ENCODE measurements at places on chromosomes 6 and 20.

DNA sequence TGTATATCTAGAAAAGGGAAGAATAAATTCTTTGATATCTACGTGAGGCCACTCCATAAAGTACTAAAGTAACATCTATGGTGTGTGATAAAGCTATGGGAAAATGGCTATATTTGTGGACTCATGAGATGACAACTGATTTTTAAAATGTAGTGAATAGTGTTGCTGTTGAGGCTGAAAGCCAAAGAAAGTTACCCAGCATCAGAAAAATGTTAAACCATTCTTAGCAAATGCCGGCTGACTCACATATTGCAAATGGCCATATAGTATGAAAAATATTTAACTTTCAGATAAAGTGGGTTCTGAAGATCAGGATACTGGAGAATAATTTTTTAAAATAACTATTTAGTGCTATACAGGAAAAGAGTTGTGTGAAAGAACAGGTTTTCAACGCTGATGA is 129.9 kb upstream of the GRIK2 start:
- DNase-seq = no peak

GRCh38 chr6:32665661-32666060 is 796 bp downstream of the HLA-DQB1 start:
- no peak for DNase-seq

DNA sequence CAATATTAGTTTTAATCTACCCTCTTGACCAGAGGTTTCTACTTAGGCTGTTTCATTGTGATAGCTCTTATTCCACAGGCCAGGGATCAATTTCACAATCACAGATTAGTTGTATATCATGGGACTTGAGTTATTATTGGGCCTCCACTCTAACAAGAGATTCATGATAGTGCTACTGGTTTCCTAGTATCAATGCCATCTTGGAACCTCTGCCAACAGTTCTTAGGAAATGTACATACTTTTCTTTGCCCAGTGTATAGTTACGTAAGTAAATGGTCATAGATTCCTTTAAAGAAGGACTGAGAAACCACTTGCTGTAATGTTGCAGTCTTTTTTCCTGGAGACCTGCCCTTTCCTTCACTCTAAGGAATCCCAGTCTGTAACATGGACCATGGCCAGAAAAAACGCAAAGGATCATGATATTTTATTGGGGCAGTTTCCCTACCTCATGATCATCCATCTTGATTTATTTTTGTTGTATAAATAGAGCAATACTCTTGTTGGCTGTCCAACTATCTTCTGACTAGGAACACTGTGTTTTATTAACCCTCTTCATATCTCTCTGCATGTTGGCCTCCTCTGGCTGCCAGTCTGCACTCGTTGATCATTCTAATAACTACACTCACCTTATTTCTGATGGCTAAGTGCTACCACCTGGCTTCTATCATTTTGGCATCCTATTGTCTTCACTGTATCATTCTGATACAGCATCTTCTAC is 38.0 kb upstream of the VGLL2 start:
- DNase-seq = no peak

DNA sequence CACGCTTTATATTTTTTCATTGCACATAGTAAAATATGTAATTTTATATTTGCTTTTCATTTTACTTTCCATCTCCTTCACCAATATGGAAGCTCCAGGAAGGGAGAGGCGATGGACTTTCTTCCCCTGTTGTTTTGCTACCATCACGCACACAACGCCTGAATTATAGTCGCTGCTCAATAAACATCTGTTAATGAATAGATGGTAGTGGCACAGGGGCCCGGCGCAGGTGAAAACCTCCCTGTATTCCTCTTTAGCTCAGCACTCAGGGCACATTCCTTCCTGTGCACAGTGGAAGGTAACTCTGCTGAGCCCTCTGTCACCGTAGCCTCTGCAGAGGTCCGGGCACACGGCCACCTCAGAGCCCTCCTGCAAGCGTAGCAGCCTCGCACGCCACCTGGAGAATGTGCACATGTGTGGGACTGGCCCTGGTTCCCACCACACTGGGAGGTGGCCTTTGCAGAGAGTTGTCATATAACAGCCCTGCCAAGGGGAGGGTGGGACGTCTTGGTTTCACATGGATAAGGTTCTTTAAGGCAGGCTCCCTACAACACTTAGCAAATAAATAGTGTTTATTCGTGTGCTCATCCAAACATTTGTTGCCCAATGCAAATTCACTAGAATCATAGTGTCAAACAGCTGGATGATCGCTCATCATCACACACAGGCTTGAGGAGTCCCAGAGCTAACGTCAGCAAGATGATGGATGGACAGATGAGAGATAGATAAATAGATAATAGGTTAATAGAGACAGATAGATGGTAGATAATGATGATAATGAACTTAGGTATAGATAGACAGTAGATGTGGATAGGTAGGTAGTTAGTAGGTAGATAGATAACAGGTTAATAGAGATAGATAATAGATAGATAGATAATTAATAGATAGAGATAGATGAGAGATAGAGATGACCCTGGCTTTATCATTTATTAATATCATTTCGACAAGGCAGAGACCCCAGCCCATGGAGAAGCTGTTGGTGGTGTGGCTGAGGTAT is 32.3 kb upstream of the AFDN start:
- no peak for DNase-seq

- no peak for DNase-seq
Observed at GRCh38 chr6:33344701-33345697, 27.5 kb upstream of the ZBTB22 start.

DNA sequence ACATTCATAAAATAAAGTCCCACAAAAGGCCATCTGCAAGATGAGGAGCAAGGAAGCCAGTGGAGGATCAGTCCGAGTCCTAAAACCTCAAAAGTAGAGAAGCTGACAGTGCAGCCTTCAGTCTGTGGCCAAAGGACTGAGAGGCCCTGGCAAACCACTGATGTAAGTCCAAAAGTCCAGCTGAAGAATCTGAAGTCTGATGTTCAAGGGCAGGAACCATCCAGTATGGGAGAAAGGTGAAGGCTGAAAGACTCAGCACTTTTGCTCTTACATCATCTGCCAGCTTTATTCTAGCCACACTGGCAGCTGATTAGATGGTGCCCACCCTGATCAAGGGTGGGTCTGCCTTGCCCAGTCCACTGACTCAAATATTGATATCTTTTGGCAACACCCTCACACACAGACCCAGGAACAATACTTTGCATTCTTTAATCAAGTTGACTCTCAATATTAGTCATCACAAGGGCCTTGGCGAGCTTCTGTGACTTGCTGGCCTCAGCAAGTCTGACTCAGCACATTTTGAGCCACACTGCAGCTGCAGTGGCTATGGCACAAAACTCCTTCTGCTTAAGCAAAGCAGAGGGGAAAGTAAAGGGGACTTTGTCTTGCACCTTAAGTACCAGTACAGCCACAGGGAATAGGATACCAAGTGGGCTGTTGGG is 1370.3 kb upstream of the CITED2 start:
- no peak for DNase-seq

DNA sequence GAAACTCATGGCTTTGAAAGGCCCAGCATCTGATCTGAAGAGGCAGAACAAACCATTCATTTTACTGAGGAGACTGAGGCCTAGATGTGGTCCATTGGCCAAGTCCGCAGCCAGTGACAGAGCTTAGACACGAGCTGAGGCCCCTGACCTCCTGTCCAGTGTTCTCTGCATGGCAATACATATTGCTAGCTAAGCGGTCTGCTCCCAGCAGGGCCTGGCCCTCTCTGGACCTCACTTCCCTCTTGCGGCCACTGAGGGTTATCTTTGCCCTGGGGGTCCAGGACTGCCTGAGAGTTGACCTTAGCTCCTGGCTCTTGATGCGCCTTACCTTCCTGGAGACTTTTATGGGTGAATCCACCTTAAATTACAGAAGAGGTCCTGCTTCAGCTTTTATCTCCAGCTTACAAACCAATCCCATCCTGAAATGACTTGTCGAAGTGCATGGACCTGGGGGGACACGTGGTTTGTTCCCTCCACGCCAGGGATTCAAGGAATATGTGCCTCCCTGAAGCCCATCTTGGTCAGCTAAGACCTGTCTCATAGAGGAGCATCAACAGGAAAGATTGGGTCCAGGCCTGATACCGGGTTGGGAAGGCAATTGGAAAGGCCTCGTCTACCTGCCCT is 75.6 kb downstream of the CNBD2 start:
- DNase-seq = no peak

DNA sequence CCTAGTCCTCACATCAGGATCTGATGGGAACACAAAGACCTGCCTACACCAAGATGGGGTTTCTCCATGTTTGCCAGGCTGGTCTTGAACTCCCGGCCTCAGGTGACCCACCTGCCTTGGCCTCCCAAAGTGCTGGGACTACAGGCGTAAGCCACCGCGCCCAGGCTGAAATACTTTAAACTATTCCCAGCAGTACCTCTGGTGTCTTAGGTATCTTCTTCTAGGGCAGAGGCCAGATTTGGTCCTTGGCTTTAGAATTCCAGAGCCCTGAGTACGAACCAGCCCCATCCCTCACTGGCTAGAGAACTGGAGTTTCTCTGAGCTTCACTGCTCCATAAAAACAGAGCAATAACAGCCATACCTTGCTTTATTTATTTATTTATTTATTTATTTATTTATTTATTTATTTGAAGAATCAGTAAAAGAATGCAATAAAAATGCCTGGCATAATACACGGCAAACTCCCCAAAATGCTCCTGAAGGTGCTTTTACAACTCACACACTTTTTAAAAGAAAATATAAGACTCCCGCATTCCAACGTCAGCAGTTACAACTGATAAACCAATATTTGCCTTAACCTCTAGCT is 312.1 kb downstream of the TFAP2C start:
- no peak for DNase-seq

DNA sequence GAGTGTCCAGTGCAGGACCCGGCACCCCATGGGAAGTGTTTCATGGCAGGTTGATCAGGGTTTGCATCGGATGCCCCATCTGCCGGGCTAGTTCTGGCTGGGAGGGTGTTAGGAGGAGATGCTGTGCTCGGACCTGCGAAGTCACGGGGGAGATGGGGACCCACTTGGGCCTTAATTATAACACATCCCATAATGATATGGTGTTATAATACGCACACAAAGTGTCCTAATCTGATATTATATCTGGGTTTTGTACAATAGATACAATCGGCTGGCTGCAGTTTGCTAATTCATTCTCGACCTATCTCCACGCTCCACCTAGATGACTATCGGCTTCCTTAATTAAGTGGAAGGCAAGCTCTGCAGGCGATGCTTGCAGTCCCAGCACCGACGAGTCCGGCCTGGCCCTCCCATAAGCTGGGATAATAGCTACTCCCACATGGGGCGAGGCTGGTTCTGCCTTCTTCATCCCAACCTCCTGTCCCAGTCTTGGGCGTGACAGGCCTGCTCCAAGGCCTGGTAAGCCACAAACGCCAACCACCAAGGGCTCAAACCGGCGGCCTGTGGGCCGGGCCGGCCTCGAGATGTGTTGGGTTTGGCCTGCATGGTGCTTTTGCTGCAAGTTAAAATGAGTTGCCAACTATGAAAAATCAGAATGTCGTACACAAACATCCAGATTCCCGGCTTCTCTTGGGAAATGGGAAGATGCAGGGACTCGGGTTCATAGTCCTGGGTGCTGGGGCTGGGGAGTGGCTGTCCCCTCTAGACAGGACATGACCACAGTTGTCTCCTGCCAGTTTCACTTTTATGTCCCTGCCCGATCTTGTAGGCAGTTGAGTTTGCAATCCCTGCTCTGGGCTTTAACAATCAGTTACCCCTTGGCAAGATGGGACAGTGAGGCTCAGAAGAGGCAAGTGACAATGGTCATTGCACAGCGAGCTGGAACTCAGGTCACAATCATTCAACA is 32.7 kb downstream of the CEBPB start:
- no peak for DNase-seq

GRCh38 chr6:971981-972640 is 279.2 kb upstream of the EXOC2 start:
- no peak for DNase-seq

DNA sequence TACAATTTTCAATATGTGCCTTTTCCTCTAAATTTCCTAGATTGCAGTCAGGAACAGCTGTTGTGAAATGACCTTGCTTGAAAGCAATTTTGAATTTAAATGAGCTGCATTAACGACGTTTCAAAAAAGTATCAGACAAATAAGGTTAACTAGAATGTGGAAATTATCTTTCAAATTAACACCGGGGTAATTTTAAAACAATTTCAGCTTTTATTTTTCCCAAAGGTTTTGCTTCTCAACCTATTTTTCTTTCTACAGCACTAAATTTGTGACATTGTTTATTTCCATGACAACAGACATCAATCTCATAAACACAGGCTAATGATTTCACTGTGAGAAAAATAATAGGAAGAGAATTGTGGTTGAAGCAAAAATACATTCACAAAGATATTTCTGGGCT is 38.5 kb downstream of the COL12A1 start:
- no peak for DNase-seq

- no peak for DNase-seq
Observed at GRCh38 chr6:127160484-127160883, 42.0 kb downstream of the RSPO3 start.

DNA sequence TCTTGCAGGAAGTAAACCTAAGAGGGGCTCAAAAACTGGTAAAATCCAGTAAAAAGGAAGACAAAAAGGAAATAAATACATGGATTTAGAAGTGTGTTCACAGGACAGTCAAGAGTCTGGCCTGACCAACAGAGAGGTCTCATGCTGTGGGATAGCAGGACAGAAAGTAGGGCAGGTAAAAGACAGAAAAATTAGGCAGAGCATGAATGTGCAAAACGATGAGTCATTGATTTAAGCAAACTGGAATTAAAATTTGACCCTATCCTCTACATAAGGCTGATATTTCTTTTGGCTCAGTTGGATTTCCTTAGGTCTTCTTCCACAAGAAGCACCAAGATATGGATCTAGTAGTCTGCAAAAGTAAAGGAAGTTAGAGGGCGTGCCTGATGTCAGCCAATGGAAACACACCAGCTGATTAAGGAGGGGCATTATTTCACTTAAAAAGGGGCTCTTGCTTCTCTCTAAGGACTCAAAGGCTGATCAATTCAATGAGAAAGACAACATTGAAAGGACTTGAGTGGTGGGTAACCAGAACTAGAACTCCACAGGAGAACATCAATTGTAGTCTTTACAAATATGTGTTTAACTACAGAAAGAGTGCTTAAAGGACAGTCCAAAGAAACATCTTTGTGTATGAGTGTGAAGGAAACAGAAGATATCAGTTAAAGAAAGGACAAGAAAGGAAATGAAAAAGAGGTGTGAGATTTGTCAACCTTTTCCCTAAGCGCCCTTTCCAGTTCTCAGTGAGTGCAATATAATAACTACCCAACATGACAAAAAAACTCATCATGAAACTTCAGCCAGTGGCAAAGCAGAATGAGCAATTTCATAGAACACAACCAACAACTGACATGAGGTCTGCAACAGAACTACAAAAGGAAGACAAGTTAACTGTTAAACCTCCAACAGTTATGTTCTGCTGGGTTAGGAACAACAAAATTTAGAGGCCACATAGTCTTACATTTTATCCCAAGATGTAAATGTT is 19.4 kb upstream of the MYB start:
- no peak for DNase-seq

All from SK-N-MC (cell line).